ENCODE measurements at places on chromosomes 7 and 10.
A peak's percentile ranks its signal among the peaks of the same experiment; 100 is the strongest.

DNA sequence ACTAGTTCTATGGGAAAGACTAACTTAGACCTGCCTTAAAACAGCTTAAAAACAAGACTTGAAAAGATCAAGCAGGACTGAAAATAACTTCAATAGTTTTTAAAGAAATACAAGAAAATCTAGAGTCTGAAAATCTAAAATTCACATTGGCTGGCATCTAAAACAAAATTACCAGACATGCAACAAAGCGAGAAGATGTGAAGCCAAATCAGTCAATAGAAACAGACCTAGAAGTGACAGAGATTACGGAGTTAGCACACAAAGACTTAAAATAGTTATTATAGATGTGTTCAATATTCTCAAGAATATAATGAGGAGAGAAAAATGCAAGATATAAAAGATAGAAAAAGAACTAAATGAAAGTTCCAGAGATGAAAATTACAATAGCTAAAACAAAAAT lies 78.3 kb upstream of the DIP2C start:
- DNase-seq, result no peak

DNA sequence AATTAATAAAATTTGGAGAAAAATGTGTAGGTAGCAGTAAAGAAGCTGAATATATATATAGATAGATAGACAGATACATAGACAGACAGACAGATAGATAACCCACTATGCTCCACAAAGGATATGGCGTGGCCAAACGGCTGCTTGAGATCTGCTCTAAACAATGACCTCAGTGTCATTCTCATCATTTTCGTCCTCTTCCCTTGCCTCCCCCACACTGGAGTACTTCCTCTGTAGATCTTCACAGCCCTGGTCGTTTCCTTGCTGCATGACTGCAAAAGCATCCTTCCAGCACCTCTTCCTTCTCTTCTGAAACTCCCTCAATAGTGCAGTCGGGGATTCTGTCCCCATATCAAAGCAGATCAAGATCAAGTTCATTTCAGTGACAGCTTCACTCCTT lies 35.6 kb upstream of the ATP6V0A4 start:
- no peak for DNase-seq

DNA sequence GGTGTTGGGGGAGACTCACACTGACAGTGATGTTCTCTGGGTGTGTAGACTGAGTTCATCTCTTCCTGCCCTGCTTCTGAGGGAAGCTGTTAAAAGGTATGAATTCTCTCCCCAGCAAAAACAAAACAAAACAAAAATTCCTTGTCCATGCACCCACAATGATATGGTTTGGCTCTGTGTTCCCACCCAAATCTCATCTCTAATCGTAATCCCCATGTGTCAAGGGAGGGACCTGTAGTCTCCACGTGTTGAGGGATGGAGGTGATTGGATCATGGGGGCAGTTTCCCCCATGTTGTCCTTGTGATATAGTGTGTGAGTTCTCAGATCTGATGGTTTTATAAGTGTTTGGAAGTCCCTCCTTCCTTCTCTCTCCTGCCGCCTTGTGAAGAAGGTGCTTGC lies 245.5 kb downstream of the GALNT17 start:
- no peak for DNase-seq

DNA sequence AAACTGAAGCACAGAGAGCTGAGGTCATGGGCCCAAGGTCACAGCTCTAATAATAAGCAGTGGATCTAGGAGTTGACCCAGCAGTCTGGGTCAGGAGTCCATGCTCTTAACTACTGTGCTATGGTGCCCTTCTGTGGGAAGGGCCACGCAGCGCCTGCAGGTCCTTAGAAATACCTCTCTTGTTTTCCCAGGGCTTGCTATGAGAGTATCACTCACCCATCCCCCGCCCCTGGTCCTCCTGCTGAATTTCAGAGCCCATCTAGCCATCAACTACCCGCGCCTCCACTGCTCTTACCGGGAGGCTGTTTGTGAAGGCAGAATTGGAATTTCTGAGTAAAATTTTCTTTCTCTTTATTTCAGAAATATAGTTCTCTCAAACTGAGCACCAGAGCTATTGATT lies 27.3 kb upstream of the CRHR2 start:
- no peak for DNase-seq

DNA sequence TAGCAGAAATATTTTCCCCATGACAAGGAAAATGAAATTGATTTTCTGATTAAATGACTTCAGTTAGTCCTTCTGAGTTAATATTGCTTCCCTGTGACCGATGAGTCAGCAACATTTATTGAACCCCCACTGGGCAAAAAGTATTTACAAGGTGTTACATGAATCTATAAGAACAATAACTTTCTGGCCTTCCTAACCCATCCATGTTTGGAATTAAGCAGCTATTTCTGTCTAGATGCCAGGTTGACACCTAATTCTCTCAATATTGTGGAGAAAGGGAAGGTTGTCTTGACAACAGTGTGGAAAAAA lies 112.9 kb upstream of the JAZF1 start:
- DNase-seq, result no peak

DNA sequence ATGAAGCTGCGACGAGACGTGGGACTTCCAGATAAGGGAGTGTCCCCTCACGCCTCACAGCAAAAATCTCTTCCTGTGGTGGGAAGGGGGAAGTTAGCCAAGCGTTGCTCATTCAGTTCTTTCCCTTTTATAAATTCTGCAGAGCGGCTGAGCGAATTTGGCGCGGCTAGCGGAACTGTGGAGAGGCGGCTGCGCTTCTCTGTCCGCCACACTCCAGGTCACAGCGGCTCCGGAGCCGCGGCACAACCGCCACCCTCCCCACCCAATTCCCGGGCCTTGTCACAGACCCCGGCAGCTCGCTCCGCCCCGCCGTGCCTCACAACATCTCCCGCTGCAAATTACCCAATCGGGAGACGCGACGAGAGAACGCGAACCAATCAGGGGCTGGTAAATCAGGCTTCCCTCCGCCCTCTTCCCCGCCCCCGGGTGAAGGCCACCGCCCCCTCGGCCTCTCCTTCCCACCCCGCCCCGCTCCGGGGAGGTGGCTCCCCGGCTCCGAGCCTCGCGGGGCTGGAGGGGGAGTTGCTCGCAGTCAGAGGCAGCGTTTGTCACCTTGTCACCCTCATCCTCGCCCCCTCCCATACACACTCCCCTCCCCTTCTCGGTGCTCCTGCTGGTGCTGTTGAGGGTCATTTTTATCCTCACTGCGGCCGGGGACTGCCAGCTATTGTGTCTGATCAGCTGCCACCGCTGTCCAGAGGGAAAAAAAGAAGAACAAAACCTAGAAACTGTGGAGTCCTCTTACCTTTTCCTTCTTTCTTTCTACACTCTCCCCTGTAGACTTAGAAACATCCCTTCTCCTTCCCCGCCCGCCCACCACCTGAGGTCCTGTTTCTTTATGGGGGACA lies 918 bp upstream of the ARHGAP21 start:
- DNase-seq, result peak; percentile 96

GRCh38 chr10:47371629-47372485 lies 12.2 kb downstream of the ZNF488 start:
- no peak for DNase-seq

DNA sequence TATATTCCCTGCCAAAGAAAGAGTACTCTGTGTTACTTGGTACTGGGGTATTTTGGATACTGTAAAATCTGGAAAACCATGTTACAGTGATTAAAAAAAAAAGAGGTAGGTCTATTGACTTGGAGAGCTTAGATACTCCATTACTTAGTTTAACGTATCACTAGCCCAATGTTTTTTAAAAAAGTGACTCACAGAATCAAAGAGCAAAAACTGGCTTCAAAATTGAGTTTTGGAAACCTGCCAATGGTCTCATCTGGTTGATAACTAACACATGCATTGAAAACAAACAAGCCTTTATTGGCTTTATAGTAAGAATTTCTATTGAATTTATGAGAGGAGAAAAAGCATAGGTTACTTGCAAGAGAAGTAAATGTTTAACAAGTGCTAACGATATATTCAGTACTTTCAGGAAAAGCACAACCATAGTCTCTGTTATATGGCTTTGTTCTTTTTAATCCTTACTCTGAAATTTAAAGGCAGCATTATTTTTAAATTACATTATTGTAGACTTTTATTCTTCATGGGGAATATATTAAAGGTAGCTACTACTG lies 563.3 kb upstream of the SORCS1 start:
- no peak for DNase-seq
